ENCODE measurements at places on chromosomes 1 and 21. TPM values are rescaled to one million over a fixed set of nuclear protein-coding genes. Genes with fewer than 3 reads are reported as not detected.

GRCh38 chr1:209807509-209807908 is 1.6 kb upstream of the IRF6 start:
- no peak for DNase-seq

GRCh38 chr1:235946571-235946981 is 79.9 kb upstream of the LYST start:
- no peak for DNase-seq

GRCh38 chr1:219121679-219122078 is 52.0 kb upstream of the LYPLAL1 start:
- DNase-seq: no peak

DNA sequence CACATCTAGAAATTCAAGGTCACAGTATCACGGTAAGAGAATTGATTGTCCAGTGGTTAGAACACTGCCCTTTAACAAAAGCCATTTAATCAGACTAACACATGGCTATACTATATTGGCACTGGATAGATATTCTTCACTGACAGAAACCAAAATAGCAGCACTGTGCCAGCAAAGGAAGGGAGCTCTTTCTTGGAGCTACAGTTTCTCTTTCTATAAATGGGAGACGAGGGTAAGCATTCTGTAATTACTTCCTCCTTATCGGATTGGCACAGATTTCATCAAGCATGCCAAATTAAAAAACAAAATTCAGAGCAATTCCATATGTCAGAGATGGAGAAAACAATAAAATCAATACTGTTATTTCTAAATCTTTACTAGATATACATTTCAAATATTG is 115.7 kb upstream of the CACYBP start:
- DNase-seq: no peak

- DNase-seq: no peak
These were observed 3.2 kb downstream of the ANGPTL1 start for GRCh38 chr1:178867670-178868069.

DNA sequence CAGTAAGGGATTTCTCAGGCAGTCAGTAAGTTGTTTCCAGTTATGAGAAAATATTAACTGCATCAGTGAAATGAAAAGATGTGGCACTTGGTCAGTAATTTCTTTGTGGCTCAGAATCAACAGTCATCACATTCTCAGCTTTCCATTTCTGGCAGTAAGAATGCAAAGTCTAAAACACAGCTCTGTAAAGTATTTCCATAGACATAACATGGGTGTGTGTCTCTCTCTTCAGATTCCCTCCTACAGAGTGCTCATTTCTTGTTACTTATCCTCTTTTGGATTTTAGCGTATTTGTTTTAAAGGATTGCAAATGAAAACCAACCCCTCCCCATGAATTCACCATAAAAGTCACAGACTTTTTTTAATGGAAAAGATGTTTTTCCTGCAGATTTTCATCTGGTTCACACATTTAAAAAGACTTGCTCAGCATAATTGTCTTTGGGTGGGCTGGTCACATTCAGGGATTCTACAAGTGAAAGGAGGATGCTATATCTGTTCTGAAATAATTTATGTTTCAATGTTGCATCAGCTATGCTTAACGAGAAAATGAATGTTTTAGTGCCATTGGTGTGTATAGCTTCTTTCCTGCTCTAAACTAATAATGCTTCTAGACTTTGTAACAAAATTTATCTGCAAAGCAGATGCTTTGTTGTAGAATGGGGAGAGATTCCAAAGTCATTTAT is 34.6 kb upstream of the CD55 start:
- DNase-seq: no peak

DNA sequence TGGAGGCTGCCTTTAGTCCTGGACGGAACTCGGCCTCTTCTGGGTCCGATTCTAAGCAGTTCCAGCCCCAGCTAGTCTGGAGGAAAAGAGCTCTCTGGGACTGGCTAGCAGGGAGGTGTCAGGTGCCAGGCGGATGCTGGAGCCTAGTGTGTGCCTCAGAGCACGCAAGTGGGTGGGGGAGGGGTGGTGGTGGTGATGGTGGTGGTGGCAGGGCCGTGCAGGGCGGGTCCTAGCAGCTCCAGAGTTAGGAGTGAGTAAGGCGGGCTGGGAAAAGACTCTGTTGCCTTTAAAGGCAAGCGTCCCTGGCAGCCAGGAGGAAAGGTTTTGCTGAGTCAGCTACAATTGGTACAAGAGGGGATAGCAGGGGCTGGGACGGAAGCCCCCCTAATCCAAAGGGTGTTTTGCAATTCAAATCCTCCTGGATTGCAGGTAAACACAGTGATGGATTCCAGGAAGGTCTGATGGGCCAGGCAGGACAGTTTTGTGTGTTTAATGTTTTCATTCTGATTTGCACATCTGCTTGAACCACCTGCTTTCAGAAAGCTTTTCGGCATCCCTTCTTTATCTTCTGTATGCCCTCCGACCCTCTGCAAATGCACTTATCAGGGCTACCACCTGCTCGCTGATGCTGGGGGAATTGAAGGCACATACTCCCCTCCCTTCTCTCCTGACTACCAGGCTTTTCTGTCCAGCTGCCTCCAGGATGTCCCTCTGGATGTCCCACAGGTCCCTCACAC is 4.1 kb upstream of the SLC2A1 start:
- no peak for DNase-seq

GRCh38 chr1:2235300-2235998 is 7.3 kb downstream of the SKI start:
- no peak for DNase-seq

GPR37L1 gene
- not detected for total RNA-seq

DNA sequence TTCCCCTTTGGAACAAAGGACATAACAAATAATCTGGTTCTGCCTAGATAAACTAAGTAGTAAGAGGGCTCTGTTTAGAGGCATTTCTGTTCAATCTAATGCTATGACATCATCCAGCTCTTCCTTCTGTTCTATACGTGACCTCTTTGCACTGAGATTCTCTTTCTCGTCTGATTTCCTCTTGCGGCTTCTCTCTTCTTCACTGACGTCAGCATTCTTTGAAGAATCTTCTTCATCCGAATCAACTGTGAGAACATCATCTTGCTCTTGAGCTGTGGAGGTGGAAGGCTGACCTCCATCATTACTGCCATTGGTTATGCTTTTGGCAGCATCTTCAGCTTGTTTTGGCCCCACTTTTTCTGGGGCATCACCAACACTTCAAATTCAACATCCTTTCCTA is 130.4 kb downstream of the HS2ST1 start:
- peak; percentile 74 for DNase-seq

GRCh38 chr1:44851308-44851707 is 8.3 kb upstream of the PTCH2 start:
- DNase-seq: no peak

CFAP74 gene
- not detected for total RNA-seq

GRCh38 chr1:88514544-88515060 is 169.5 kb upstream of the PKN2 start:
- DNase-seq: no peak

LORICRIN gene
- total RNA-seq: not detected

Measured in CD4-positive, CD25-positive, alpha-beta regulatory T cell (primary cell).